ENCODE measurements at places on chromosomes 11 and 22.

DNA sequence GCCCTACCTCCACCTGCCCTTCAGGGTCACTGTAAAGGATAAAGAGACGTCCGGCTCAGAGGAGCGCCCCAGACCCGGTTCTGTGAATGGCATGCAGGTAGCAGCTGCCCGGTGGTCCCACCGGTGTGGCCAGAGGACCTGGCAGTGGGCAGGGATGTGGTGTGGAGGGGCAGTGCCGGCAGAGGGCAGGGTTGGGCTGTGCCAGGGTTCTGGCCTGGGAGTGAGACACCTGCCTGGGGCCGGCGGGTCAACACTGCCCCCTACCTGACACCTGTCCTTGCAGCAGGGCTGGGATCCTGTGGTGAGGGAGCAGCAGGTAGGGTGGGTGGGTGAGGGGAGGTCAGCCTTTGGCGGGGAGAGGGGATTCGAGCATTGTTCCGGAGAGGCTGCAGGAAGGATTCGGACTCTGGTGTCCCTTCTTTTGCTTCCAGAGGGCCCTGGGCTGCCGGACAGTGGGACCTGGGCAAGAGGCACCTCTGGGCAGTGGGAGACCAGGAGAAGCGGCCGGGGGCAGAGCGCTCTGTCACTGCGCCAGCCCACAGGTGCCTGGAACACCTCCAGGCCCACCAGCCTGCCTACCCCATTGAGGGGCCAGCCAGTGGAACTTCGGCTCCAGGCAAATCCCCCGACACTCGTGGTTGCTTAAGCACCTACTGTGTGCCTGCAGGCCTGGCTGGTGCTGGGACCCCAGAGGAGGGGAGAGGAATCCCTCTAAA is 1.6 kb upstream of the PHLDA2 start:
- no peak for DNase-seq

DNA sequence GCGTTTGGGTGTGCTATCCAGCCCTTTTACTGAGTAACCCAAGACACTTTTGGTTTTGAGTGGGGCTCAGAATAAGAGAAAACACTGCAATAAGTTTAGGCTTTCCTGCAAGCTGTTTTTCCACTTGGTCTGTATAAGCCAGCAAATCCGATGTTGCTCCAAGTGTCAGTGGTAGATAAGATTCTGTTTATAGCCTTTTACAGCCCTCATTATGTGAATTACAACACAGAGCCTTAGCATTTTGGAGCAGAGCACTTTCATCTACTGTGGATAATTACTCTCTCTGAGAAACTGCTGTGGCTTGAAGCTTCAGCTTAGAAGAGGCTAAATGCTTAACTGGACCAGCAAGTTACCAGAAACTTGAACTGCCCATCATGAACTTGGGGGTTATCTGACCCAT is 601.1 kb downstream of the JRKL start:
- DNase-seq, result no peak

- no peak for DNase-seq
Observed at GRCh38 chr11:60280412-60280811, at the start of gene MS4A4A. Gene MS4A4A, plus strand, starts transcription at chr11:60280666. Its CDS starts 10 bp downstream, at chr11:60280676.

DNA sequence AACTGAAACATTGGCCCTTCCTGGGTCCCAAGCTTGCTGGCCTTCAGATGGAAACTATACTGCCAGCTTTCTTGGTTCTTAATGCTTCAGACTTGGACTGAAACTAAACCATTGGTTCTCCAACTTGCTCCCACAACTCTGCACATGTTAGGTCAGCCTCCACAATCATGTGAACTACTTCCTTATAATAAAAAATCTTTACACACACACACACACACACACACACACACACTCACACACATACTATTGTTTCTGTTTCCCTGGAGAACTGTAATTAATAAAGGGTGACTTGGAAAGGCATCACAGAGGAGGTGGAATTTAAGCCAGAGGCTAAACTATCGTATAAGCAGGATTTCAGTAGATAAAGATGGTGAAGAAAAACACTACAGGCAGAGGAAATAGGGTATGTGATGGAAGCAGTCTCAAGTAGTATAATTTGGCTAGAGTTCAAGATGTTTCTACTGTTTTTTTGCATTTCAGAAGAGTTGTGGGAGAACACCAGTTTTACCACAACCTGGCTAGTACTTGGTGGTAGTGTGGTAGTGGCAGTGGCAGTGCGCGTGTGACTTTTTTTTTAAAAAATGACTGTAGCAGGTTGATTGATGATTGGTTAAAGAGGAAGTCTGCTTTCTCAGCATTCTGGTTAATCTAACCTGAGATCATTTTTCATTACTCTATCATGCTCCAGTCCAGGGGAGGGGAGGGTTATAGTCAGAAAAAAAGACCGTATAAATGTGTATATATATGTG is 70.1 kb downstream of the PDE3B start:
- no peak for DNase-seq

- DNase-seq, result no peak
Observed at GRCh38 chr11:62472063-62472884, 53.4 kb downstream of the SCGB1A1 start.

GRCh38 chr22:21445437-21446127 is 21.6 kb upstream of the TMEM191C start:
- no peak for DNase-seq

DNA sequence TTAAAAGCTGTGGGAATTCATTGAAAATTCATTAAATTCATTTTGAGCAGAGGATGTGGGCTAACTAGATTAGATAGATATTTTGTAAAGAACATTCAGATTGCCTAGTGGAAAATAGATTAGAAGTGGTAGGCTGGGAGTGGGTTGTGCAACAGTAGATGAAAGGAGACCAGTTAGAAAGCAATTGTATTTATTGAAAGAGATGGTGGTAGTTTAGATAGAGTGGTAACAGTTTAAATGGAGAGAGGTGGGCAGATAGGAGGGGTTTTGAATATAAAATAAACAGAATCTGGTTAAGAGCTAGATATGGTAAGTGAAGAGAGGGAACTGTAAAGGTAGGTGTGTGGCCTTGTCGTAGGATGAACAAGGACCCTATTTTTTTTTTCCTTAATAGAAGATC is 34.5 kb downstream of the METTL15 start:
- DNase-seq, result no peak

DNA sequence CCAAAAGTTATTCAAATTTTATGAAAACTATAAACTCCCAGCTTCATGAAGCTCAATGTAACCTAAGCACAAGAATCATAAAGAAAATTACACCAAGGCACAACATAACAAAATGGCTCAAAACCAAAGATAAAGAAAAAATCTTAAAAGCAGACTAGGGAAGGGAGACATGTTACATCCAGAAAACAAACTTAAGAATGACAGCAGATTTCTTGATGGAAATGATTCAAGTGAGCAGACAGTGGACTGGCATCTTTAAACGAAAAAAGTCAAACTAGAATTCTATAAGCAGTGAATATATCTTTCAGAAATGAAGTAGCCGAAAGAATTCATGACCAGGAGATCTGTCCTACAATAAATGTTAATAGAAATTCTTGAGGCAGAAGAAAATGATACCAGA is 75.6 kb downstream of the SHANK2 start:
- no peak for DNase-seq

DNA sequence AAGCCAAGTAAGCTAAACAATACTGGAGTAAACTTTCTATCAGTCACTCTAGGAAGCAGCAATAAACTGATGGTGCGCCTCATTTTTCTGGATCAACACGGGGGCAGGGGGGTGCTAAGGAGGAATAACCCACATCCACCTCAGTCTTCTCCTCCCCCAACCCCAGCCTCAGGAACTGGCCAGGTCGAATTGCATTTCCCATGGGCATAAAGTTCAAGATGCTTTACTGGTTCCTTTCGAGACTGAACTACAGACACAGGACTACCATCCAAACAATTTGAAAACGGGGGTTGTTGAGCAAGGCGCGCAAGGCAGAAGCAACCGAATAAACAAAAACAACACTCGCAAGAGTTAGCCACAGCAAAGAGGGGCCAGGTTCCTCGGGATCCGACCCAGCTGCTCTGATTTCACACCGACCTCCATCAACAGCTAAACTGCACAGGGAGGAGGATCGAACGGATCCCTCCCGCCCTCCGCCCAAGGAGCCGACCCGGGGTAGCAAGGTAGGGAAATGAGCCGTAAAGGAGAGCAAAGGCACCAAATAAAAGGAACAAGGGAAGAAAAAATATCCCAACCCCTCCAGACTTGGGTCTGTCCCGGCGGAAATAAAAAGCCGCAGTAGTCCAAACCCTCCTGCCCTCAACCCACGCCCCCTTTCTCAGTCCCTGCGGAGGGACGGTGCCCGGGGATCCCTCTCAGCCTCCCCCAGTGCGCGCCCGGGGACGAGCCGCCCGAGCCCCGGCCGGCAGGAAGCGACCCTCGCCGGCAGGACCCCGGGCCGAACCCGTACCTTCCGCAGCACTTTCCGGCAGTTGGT is 801 bp downstream of the SESN3 start:
- no peak for DNase-seq

DNA sequence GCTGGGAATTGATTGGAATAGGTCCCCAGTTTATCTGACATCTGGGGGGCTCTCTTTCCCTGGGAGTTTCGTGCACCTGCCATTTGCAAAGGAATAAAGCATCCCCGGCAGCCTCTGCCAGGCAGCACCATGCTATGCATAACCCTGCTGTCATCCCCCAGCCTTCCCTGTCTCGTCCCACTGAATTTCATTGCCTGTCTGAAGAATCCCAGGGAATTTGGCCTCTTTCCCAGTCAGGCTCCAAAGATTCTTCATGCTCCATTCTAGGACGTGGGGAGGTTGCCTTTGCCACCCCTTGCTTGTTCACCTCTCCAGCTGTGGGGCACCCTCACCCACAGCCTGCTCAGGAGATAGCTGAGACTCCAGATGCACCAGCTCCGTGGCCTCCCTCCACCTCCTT is 195.1 kb upstream of the TBCEL start:
- no peak for DNase-seq

DNA sequence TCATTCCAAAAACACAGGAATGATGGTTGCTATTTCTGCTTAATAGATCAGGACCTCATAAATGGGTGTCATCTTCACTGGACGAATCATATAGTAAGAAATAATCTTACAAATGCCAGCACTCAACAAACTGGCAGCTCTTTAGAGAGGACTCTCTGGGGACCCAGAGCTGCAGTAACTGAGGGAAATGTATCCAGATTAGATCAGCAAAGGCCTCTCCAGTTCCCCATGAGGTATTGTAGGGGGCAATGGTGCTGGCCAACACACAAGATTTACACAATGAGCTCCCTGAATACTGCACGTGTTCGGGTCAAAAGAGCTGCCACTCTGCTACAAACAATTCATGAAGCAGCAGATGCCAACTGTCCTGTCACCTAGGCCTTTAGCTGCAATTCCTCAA is 110.2 kb downstream of the RBFOX2 start:
- no peak for DNase-seq

- DNase-seq, result no peak
Observed at GRCh38 chr11:130578738-130579368, 130.4 kb downstream of the ADAMTS15 start.

DNA sequence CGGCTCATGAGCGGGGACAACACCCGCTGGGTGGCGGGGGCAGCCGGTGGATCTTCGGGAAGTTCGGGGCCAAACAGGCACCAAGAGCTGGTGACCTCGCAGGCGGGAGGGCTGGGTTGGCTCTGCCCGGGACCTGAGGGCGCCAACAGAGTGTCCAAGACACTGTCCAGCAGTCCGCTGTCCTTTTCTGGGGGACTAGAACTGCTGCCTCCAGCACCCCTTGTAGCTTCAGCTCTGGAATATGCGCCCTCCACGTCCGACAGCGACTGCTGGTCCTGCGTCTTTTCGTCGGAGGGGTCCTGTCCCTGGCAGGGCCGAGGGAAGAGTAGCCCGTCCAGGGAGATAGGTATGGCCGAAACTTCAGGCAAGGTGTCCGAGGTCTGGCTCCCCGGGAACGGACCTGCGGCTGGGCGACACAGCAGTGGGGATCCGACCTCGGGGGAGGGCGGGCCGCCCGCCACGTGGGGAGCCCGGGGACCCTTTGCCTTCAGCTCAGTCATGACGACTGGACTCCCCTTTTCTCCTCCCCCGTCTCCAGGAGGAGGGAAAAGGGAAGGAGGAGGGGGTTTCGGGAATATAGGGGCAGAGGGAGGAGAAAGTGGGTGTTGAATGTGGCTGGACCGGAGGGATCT is 926 bp downstream of the PGR start:
- no peak for DNase-seq

DNA sequence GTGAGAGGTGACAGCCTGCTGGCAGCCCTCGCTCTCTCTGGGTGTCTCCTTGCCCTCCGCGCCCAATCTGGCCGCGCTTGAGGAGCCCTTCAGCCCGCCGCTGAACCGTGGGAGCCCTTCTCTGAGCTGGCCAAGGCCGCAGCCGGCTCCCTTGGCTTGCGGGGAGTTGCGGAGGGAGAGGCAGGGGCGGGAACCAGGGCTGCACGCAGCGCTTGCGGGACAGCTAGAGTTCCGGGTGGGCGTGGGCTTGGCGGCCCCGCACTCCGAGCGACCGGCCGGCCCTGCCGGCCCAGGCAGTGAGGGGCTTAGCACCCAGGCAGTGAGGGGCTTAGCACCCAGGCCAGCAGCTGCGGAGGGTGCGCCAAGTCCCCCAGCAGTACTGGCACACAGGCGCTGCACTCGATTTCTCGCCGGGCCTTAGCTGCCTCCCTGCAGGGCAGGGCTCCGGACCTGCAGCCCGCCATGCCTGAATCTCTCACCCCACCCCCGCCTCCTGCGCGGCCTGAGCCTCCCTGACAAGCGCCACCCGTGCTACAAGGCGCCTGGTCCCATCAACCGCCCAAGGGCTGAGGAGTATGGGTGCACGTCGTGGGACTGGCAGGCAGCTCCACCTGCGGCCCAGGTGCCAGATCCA is 1526.1 kb downstream of the FAM181B start:
- no peak for DNase-seq

GRCh38 chr22:46366801-46367706 is 31.5 kb downstream of the TRMU start:
- no peak for DNase-seq

GRCh38 chr11:130070846-130071200 is 1.1 kb downstream of the APLP2 start:
- no peak for DNase-seq

DNA sequence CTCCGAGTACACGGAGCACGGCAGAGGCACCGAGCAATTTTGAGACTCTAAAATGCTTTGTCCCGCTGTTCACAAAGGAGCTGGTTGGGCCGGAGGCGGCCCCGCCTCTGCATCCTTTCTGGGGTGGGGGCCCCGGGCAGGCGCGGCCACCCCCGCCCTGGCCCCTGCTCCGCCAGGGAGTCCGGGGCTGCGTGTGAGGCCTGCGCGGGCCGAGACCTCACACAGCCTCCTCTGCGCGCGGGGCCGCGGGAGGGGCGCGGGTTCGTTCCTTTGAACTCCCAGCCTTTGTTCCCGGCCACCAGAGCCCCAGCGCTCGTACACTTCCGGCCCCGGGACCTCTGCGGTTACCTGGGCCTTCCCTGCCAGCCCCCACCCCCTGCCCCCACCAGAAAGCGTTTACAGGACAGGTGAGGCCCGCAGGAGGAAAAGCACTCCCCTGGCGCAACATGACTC is 1.6 kb downstream of the FGF19 start:
- no peak for DNase-seq

DNA sequence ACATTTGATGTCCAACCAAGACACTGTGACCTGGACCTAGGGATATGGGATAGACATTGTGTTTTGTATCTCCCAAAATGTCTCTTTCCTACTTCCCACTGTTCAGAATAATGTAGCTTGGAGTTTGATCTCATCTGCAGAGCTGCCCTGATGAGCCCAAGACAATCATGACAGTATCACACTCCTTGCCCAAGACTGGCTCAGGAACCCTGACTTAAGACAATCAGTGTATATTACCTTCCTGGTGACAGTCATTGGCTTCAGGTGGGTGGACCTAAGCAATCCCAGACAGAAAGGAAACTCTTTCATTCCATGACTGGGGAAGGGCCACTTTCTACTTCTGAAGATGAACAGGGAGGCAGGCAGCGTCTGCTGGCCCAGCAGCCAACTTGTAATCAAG is 14.3 kb upstream of the RTN4RL2 start:
- DNase-seq, result no peak

All from stimulated activated CD8-positive, alpha-beta memory T cell treated with anti-CD3 and anti-CD28 coated beads, Interleukin-4, amount 100 ng/mL, for 4 hours (primary cell).